Stimulated activated CD4-positive, alpha-beta T cell treated with anti-CD3 and anti-CD28 coated beads, Interleukin-1b, Interleukin-23, amount 100 ng/mL, for 1 hour (primary cell): ENCODE measurements at places on chromosomes 7 and 10.

GRCh38 chr7:137755846-137756651, 90.7 kb downstream of the DGKI start:
- DNase-seq, result no peak

GRCh38 chr10:119834188-119834587, 38.5 kb downstream of the MCMBP start:
- DNase-seq, result no peak

DNA sequence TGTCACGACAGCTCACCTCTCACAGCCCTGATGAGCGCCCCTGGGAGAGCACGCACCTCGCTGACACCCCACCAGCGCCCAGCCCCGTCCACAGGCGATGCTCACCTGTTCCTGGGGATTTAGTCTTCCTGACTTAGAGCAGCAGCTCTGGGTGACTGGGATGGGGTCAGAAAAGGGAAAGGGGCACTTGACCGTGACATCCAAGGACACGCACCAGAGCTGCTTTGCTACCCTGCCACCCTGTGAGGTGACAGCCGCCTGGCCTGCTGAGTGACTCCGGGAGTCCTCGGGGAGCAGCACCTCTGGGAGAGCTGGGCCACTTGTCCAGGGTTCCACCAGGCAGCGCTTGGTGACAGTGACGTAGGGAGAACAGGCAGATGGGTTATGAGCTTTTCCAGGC, 148.2 kb downstream of the PRKAG2 start:
- DNase-seq, result no peak

DNA sequence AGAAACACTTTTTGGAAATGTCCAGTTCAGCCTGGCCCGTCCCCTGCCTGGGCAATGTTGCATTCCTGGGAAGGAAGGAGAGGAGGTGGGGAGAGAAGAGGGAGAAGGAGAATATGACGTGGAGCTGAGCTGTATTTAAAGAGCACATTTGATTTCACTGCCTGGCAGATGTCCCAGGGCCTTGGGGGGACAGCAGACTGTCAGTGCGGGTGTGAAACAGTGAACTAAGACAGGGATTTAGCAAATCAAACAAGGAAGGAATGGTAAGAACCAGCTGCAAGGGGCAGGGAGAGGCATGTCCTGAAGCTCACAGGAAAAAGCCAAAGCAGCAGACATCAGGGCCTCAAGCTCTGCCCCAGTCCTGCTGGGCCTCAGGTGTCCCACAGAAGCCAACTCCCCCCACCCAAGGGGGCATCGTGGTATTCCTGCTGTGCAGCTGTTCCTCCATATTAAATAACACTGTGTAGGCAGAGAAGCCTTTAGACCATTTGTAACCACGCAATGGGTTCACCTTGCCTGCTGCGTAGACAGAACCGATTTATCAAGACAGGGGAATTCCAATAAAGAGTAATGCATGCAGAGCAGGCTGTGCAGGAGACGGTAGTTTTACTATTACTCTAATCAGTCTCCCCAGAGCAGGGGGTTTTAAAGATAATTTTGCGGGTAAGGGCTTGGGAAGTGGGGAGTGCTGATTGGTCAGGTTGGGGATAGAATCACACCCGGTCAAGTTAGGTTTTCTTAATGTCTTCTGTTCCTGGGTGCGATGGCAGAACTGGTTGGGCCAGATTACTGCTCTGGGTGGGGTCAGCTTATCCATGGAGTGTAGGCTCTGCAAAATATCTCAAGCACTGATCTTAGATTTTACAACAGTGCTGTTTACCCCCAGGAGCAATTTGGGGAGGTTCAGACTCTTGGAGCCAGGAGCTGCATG, 18.3 kb downstream of the LEP start:
- DNase-seq, result no peak

DNA sequence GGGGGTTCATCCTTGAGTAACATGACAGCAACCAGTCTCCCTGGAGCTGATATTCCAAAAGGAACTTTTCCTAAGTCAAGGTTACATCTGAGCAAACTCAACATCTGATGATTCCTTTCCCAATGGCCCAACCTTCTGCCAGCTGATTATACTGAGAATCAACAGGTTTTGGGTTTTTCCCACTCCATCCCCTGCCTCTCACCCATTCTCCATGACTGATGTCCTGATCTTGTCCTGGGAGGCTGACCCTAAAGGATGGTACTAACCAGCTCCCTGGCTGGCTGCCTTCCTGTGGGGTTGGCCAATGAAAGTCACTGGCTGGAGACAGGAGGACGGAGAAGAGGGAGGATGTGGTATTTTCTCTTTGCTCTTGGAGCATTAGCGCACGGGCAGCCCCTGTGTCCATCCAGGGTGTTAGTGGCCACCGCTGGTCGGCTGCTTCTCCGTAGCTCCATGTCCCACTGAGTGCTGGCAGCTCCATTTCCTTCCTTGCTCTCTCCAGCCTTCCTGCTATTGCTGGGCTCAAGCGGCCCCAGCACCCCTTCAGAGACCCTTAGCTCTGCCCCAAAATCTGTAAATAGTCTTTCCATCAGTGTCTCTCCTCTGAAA, 306.2 kb upstream of the PITRM1 start:
- DNase-seq, result no peak
